ENCODE measurements at places on chromosomes 6 and 20. TPM values are rescaled to one million over a fixed set of nuclear protein-coding genes. Genes with fewer than 3 reads are reported as not detected.

Gene B3GALT4
- 16.8 TPM for polyA plus RNA-seq

DNA sequence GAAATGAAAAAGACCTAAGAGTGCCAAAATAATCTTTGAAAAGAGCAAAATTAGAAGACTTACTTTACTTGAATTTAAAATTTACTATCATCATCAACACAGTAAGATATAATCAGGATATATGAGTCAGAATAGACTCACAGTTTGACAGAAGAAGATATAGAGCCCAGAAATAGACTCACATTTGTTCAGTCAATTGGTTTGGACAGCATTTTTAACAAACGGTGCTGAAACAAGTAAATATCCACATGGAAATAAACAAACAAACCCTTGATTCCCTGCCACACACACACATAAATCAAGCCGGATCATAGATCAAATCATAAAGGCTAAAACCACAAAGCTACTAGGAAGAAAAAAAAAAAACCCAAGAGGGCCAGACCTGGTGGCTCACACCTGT, 291.1 kb downstream of the ADGRG6 start:
- DNase-seq, result no peak

Gene WFDC5
- 0.57 TPM for polyA plus RNA-seq

DNA sequence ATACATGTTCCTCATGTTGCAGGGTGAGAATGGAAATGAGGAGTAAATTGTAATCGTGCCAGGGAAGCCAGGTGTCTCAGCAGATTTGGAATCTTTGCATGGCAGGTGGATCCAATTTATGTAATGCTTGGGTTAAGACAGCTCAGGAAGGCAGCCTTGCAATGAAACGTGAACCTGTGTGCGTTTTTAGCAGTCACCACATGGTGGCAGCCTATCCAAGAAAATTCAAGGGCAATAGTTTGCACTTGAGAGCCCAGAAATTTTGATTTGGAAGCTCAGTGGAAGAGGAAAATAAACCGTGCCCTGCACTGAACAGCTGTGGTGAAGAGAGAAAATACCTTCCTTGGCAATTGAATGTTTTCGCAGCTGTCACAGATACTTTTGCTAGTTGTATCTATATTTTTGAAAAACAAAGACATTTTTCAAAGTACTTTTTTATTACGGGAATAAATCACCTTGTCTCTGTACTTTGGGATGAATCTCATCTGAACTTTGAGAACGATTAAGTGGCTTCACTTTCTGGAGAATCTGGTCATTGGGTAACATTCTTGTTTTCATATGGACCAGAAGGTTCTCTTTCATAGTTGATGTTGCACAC, 26.5 kb downstream of the MTHFD1L start:
- DNase-seq, result peak; percentile 80

DNA sequence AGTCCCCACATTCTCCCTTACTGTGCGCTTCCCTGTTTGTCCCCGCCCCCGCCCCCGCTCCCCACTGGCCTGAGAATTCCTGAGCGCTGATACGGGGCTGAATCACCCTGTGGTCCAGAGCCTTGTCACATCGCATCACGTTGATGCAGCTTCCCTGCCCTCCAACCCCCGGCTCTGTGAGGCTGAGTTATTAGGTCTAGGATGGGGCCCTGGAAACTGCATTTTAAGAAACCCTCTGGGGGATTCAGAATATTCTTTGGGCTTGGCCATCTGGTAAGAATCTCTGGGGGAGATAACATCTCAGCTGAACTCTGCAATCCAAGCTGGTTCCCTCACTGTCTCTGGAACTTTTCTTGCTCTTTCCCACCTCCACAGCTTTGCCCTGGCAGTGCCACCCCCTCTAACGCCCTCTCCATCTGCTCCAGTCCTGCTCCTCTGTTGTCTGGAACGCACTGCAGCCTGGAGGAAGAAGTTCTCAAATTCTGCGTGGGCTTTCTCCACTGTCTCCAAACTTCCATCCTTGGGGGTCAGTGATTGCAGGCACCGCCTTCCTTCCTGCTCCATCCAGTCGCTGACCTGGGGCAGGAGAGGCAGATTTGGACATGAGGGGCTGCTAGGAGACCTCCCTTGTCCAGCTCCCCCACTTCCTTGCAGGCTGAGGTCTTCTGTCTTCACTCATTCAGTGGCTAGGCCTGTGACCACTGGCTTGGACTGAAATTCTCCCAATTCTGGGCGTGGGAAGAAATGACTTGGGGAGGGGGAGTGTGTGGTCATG, 42.6 kb downstream of the KIAA1755 start:
- no peak for DNase-seq

- no peak for DNase-seq
Observed at GRCh38 chr20:64149141-64149540, 15.1 kb upstream of the MYT1 start.

DNA sequence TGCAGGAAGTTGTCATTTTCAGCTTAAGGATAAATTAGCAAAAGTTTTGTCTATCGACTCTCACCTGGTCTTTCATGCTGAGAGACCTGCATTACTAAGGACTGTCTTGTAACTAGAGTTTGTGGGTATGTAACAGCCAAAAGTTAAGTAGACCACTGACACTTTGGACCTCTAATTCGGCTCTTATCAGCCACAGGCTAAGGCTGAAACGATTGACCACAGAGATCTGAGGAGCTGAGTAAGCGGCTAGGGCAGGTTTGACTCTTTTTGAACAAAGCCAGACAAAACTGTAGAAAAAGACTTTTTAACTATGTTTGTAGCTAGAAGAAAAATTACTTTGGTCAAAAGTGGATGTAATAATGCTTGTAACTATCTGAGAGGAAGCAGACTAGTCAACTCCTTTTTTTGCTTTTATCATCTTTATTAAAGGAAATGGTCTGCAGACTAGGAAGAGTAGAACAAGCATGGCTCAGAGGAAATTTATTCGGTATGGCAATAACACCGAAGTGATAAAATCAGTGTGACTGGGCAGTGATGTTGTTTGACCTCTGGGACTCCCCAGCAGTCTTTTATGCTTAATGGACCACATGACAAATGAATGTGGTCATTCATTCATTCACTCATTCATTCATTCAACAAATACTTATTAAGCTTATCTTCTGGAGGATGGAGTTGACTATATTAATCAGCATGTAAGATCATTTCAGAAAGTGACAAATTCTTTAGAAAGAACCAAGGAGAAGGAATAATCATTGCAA, 725.0 kb upstream of the HS3ST5 start:
- no peak for DNase-seq

- DNase-seq, result no peak
Observed at GRCh38 chr6:34424200-34425131, 1.4 kb downstream of the RPS10 start.

Gene TLDC2
- 0.07 TPM for polyA plus RNA-seq

GRCh38 chr6:132280436-132280835, 120.8 kb downstream of the MOXD1 start:
- DNase-seq, result no peak

- DNase-seq, result no peak
Observed at GRCh38 chr6:148890096-148890495, 143.3 kb downstream of the UST start.

Gene SH3BGRL2
- 8.3 TPM for polyA plus RNA-seq

DNA sequence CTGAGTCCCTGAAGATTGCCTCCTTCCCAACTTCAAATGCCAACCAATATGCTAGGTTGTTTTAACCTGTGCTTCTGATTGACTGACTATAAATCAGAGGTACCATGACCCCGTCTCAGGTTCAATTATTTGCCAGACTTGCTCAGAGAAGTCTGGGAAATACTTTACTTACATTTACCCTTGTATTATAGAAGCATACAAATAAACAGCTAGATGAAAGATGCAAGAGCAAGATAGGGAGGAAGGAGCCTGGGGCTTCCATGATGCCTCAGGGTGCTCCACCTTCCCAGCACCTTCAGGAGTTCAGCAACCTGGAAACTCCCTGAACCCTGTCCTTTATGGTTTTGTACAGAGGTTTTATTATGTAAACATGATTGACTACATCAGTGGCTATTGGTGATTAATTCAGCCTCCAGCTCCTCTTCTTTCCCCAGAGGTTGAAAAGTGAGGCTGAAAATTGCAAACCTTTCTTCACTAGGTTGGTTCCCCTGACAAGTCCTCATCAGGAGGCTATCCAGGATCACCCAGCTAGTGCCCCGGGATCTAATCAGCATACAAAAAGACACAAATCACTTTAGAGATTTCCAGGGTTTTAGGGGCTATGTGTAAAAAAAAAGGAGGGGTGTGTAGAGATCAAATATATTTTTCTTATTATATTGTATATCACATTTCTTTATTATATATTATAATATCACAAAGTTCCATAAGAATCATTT, 547.7 kb downstream of the EPM2A start:
- no peak for DNase-seq

DNA sequence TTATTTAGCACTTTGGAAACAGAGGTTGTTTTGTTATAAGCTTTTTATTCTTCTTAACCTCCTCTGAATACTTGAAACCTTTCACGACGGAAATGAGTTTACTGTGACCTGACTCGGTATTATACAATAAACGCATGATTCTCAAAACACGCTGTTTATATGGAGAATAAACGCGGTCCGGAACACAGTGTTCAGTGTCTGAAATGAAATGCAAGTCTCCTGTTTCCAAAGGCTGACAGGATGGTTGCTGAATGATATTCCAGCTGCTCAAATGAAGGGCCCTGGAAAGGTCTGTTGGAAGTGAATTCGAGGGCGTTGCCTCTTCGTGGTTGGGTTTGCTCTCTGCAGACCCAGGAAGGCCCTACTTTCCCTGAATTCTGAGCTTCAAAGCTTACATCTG, 83.4 kb downstream of the RSPH3 start:
- peak; percentile 70 for DNase-seq

DNA sequence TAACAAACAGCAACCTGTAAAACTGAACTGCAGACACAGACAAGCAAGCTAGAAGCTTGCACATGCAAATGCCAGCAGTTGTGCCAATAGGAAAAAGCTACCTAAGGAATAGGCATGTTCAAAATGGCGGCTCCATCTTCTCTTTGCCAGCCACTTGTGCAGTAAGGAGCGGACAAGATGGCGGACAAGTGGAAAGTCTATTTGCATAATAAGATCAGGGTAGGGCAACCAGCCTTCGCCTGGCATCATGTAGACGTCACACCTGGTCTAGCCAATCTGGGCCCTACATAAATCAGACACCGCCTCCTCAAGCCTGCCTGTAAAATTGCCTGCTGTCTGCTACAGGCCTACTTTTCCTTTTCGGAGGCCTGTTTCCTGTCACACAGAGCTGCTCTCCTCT, 18.0 kb downstream of the C6orf52 start:
- no peak for DNase-seq

DNA sequence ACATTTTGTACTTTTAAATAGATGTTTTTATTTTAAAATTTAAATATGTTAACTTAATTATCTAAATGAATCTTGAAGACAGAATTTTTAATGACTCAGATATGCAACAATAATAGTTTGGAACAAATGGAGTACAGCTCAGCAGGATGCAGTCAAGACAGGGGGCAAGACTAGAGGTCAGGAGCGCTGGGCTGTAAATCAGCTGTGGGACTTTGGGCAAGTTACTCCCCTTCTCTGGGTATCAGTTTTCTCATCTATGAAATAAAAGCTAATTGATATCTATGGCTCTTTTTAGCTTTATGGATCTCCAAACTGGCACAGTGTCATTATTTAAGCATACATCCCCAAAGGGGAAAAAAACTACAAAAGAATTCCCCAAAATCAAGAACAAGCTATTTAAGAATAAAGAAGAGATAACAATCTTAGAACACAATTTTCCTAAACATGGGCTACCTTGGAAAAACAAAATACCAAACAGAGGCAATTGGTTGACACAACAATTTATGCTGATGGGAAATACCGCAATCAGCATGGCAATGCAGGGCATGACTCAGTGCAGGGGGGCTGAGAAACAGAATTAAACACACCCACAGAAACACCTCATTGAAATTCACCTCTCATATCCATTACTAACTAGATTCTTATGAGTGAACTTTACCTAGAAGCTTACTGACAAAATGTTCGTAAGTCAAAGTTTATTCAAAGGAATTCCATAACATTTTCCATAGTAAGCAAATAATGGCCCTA, 188.2 kb downstream of the SIM1 start:
- DNase-seq, result no peak

Gene SLC35F1
- polyA plus RNA-seq, result 0.06 TPM

Gene NKX2-2
- not detected for polyA plus RNA-seq

- DNase-seq, result no peak
Observed at GRCh38 chr6:88669475-88669874, 293.9 kb downstream of the RNGTT start.

Gene TRIM31
- 0.30 TPM for polyA plus RNA-seq

DNA sequence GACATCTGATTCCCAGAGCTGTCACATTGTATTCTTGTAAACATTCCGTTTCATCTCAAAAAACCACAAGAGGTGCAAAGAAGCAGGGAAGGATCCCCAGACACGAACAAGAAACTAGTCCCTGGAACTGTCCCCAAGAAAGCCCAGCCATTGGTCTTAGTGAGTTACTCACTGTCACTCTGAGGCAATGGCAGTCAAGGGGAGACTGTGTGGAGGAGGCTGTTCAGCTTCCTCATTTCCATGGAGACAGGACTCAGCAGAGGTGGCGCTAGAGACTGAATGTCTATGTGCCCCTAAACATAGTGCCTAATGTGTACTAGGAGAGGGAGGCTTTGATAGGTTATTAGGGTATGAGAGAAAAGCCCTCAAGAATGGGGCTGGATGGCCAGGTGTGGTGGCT, 11.1 kb downstream of the ULBP1 start:
- no peak for DNase-seq

GRCh38 chr20:56208121-56208520, 40.4 kb upstream of the MC3R start:
- no peak for DNase-seq

GRCh38 chr6:149963212-149963461, 606 bp upstream of the ULBP1 start:
- no peak for DNase-seq

DNA sequence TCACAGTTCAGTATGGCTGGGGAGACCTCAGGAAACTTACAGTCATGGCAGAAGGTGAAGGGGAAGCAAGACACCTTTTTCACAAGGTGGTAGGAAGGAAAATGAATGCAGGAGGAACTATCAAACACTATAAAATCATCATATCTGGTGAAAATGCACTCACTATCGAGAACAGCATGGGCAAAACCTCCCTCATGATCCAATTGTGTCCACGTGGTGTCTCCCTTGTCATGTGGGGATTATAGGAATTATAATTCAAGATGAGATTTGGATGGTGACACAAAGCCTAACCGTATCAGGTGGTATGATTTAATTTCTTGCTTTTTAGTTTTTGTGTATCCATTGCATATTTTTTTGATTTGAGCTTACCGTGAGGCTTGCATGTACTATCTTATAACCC, 133.2 kb upstream of the SYNCRIP start:
- DNase-seq, result no peak

Gene FLRT3
- 40.8 TPM for polyA plus RNA-seq

- no peak for DNase-seq
Observed at GRCh38 chr20:45968801-45969711, 2.9 kb downstream of the ZNF335 start.

Gene SLC17A3
- polyA plus RNA-seq, result not detected

Measured in lung (tissue), 17 donors.